Fibroblast of skin of right biceps (primary cell): ENCODE measurements at places on chromosomes 12 and 14.

- DNase-seq = no peak
Measured at GRCh38 chr12:46419675-46420074, 47.1 kb upstream of the SLC38A2 start.

- DNase-seq = no peak
Measured at GRCh38 chr12:105192624-105193225, 43.2 kb downstream of the APPL2 start.

DNA sequence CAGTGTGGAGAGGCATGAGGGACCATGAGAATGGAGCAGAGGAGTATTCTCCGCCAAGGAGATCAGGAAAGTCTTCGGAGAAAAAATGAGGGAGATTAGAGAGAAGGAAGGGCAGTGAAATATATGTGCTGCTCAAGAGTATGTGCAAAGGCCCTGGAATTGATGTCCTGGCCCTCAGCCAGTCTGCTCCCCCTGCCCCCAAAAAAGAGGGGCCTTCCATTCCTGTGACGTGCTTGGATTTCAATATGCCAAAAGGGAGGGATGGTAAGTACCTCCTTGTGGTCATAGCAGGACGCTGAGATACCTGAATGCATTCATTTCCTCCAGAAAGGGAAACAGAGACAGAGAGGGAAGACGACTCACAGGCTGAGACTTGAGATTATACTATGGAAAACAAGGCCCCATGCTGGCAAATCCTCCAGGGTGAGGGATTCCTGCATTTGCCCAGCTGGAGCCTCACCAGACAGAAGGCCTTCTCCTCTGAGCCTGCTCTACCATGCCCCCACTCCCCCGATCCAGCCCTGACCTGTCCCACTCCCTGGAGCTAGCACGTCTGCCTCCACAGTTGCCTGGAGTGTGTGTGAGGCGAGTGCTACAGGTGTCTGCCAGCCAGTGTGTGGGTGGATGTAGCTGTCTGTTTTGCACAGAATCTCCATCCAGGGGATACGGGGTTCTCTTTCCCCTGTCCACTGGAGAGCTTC lies 3.9 kb upstream of the RARG start:
- no peak for DNase-seq

DNA sequence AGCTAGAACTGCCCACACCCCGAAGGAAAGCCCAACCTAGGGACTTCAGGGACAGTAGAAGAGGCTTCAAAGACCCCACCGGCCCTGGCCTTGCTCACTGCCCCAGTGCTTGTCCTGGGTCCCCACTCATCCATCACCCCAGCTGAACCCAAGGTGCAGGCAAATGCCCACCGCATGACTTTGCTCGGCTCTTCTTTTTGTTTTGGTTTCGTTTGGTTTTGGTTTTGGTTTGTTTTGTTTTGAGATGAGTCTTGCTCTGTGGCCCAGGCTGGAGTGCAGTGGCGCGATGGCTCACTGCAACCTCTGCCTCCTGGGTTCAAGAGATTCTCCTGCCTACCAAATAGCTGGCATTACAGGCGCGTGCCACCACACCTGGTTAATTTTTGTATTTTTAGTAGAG lies 9.0 kb downstream of the CCDC85C start:
- DNase-seq = no peak
